Activated T-helper 9 cell treated with anti-CD3 and anti-CD28 coated beads, Interleukin-2, amount 50 U/mL, for 16 hours (primary cell): ENCODE measurements at places on chromosomes 1 and 21.

DNA sequence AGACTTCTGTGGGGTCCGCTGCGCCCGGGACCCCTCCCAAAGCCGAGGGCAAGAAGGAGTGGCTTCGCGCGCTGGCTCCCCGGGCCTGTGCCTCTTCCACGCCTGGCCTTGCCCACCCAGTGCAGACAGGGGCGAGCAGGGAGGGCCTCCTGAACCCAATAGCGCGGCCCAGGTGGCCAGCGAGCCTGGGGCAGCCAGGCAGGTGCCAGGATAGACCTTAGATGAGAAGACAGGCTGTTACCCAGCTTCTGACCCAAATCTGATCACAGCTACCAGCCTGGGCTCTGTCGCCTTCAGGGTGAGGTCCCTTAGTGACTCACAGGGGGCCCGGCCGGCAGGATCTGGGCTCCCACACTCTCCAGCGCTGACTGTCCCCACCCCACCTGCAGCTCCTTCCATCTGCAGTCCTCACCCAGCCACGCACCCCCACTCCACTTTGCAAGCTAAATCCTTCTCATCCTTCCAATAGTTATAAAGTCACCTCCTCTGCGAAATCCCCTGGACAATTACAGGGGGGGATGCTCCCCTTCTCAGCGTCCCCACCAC lies 9.6 kb downstream of the CLEC20A start:
- no peak for DNase-seq

DNA sequence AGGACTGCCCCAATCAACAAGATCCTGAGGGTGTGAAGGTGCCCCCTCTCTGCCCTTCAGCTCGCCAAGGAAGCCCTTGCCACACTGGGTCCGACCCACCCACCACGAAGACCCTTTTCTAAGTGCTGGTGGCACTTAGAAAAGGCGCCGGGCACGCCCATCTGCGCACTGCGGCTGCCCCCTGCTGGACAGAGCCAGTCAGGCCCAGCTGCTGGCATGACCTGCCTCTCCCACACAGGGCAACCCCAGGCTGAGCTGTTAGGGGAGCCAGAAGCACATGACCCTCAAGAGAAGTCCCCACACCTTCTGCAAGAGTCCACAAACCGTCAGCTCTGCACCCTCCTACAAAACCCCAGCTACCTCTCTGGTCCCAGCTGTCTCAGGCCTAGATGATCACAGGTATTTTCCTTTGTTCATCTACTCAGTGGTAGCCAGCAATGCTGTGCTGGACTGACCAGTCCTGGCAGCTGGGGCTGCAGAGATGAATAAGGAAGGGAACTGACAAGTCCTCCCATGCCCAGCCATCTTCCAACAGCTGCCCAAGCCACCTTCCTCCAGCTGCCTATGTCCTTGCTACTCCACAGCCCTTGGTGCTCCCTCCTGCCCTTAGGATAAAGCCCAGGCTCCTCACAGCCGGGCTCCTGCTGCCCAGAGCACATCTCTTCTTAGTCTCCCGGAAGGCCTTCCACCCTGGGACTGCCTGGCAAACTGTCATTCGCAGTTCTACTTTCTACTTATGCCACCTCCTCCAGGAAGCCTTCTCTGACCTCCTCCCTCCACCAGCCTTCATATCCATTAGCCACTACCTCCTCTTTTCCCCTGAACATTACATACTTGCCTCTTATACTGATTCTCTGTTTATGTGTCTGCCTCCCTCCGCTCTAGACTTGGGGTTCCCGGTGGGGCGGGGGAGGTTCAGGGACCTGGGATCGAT lies 39.8 kb upstream of the ZC3H12A start:
- DNase-seq: peak; percentile 57

DNA sequence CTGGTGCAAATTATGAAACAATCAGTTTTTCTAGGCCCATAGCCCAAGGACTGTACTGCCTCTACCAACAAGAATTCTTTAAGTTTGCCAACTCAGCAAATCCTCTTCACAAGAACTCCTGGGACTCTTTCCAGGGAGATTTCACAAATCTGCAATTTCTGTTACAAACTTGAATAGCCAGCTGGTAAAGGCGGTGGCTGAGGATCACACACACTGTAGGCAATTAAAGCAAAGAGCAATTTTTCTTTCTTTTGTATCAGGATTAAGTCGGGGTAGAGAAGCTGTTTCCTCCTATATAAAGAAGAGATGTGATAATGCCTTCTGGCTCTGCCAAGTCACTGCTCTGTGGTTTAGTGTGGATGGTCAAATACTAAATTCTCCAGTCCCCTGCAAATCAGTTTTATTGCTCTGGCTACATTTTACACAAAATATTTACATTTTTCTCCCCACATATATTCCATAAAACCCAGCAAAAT lies 1.7 kb downstream of the ALDH9A1 start:
- no peak for DNase-seq

DNA sequence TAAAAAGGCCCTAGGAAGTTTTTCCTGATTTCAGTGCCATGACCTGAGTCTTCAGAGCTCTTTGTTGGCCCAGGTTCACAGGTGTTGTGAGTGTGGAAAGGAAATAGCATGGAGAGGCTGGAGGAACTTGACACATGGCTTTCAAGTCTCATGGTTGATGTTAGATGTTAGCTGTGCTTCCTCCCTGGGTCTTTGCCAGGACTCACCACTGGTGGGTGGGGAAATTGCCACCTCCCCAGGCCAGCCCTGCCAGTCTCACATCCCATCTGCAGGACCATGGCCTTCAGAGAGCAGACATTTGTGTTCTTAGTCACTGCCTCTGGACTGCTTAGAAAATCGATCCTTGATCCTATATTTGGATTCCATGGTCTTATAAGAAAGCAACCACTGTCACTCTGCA lies 383.2 kb downstream of the DISC1 start:
- DNase-seq: no peak

GRCh38 chr21:32523988-32524719 lies 61.2 kb downstream of the TCP10L start:
- no peak for DNase-seq

DNA sequence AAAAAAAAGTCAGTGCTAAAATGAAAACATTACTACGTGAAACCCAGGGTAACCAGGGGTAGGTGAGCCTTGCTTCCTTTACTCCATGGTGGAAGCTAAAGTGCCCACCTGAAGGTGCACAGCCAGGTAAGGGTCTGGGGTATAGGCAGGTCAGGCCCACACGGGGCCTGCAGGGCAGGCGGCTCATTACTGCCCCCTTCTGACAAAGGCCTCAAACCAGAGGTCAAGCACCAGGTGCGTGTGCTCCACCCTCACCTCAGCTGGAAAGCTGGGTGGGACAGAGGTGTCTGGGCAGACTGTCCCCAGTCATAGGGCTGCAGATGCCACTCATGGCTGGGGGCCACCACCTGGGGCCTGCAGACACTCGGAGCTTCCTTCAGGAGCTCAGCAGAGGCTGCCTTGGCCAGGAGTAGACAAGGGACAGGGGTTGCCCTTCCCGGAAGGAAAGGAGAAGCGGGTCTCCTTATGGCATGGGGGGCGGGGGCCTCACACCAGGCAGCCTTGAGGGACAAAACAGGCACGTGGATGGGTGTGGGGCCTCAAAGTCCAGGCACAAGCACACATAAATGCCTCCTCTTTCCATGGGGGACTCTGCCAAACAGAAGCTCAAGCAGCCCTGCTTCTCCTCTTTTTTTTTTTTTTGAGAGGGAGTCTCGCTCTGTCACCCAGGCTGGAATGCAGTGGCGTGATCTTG lies 36.2 kb downstream of the ACOT7 start:
- no peak for DNase-seq

DNA sequence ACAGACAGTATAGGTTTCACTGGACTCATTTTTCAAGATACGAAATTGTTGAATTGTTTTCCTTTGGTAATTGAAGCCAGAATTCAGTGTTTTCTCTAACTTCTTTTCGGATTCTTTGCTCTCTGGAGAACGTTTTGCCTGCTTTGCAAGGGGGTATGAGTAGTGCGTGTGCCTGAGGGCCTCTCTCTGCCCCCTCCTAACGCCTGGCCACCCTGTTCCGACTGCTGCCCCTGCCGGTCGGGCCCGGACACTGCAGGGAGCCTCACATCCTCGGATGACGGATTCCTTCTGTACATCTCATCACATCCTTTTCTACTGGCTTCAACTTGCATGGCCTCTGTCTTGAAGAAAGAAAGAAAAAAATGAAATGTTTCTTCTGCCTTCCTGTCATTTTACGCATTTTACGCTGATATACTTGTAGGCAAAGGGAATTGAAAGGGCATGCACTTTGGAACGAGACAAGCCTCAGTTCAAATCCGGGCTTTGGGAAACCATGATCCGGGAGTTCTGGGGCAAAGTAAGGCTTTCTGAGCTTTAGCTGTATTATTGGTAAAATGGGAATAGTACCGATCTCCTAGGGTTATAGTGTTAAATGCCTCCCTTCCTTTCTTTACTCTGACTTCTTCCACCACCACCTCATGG lies 65.1 kb downstream of the DISC1 start:
- no peak for DNase-seq

- DNase-seq: no peak
These were observed 65.4 kb downstream of the UBIAD1 start for GRCh38 chr1:11338284-11338924.

DNA sequence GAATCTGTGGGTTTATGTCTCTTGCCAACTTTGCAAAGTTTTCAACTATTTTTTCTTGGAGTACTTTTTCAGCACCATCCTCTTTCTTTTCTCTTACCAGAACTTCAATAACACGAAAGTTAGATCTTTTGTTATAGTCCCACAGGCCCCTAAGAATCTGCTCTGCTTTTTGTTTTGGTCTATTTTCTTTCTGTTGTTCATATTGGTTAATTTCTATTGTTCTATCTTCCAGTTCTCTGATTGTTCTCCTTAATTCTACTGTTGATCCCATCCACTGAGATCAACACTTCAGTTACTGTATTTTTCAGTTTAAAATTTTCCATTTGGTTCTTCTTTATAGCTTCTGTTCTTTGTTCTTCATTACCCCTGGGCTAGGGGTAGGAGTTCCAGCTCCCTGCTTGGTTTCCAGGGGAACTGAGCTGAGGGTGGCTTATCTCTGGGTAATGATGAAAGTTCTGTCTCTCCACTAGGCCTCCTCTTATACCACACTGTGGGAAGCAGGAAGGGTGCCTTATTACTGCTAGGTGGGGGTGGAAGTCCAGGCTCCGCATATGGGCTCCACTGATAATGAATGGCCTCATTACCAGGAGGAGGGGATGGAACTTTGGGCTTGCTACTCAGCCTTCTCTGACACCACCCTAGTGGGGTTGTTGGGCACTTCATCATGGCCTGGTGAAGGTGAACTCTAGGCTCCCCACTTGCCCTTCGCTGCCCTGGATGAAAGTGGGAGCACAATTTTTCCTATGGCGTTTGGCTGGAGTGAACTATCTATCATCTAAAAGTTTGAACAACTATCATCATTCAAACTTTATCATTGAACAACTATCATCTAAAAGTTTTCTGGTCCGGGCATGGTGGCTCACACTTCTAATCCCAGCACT lies 39.3 kb downstream of the NAV1 start:
- DNase-seq: no peak

GRCh38 chr1:20445956-20446355 lies 40.1 kb downstream of the CAMK2N1 start:
- DNase-seq: no peak

- DNase-seq: no peak
These were observed 85.7 kb downstream of the NENF start for GRCh38 chr1:212518188-212519054.

DNA sequence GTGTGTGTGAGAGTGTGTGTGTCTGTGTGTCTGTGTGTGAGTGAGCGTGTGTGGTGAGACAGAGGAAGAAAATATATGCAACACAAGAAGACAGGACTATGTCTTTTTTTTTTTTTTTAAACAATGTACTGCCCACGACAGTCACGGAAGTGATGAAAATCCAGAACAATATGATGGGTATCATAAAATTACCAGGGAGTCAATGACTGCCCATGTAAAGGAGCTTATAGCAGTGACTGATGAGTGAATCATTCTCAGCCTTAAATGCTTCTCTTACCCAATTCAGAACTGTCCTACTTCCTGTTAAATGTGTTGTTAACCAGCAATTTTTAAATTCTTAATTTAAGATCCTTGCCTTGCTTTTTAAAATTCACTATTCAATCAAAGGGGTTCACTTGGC lies 46.6 kb downstream of the RGS7 start:
- no peak for DNase-seq

DNA sequence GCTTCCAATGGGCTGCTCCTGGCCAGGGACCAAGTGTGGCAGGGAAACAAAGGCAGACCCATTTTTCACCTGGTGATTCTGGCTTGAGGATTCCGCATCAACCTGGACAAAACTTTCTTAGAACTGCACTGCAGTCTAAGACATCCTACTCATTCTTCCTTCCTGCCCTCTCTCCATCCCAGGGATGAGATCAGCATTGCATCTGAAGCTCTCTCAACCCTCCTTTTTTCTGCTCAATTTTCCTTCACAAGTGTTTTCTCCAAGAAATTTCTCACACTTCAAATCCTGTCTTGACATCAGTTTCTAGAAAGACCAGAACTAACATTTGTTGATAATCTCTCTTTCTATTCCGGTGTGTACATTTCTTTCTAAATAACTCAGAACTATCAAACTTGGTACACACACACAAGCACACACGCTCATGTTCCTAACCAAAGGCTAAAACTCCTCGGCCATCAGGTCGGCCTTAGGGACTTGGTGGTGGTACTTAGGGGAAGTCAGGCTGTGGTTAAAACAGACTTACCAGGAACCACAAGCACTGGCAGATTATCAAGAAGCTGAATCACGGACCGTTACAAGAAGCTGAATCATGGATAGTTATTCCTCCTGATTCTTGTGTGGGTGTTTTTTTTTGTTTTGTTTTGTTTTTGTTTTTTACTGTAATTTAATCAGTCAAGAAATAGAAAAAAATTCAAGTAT lies 21.0 kb upstream of the CXADR start:
- DNase-seq: no peak

GRCh38 chr1:59703918-59704378 lies 110.8 kb upstream of the HOOK1 start:
- DNase-seq: no peak

DNA sequence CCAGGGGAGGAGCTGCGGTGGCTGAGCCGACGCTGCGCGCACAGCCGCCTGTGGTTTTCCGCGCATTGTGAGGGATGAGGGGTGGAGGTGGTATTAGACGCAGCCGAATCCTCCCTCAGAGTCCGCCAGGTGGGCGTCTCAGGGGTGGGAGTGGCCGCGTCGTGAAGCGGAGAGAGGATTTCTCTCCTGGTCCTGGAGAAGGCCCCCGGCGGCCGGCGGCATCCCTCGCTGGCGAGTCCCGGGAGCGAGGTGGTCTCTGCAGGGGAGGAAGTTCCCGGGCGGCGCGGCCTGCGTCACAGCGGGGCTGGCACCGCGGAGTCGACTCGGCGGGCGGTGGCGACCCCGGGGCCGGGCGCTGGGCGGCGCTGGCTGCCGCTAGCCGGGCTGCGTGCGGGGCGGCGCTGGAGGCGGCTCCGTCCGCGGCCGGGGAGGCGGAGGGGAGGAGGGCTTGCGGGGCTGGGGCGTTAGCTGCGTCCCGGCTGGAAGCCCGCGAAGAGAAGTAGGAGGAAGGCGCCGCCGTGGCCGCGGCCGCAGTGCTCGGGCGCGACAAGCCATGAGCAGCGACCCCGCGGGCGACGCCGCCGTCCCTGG lies at the start of gene LRRC8C:
TSS of gene LRRC8C (plus strand) at position 464 of the 591 bp plus-strand sequence. CDS start 53,354 bp downstream, outside the sequence.
- DNase-seq: peak; percentile 80

DNA sequence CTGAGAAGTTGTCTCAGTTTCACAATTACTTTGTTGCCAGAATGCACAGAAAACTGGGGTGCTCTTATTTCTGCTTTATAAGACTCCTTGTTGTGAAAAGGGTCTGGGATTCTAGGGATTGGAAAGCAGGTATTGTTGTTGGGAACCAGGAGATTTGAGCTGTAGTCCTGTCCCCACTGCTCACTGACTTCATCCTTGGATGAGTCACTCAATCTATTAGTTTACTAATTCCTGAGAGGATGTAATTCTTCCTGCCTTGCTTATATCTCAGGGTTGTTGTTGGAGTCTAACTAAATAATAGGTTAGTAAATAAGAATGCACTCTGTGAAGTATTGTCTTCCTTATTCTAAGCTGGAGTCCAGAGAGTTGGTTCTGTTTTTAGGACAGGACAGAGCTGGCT lies 172.5 kb upstream of the GALNT2 start:
- no peak for DNase-seq
